NCI-H510A (cell line): ENCODE measurements at places on chromosomes 13 and 19.

DNA sequence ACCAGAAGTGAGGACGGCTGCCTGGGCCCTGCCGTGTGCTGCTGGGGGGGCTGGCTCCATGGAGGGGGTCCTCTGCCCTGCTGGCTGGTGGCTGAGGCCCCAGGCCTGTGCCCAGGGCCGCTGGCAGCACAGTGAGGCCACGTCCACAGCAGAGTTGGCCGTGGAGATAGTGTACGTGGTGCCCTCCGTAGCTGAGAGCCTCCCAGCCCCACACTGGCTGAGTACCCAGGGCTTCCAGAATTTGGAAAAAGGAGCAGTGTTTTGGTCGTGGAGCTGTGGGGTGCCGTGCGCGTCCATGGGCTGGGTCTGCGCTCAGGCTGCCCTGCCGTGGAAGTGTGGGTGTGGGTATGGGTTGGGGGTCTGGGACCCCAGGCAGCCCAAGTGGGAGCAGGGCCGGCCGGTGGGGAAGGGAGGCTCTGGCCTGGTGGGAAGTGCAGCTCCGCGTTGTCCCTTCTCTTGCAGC lies 5.9 kb downstream of the PTBP1 start:
- DNase-seq, result no peak

DNA sequence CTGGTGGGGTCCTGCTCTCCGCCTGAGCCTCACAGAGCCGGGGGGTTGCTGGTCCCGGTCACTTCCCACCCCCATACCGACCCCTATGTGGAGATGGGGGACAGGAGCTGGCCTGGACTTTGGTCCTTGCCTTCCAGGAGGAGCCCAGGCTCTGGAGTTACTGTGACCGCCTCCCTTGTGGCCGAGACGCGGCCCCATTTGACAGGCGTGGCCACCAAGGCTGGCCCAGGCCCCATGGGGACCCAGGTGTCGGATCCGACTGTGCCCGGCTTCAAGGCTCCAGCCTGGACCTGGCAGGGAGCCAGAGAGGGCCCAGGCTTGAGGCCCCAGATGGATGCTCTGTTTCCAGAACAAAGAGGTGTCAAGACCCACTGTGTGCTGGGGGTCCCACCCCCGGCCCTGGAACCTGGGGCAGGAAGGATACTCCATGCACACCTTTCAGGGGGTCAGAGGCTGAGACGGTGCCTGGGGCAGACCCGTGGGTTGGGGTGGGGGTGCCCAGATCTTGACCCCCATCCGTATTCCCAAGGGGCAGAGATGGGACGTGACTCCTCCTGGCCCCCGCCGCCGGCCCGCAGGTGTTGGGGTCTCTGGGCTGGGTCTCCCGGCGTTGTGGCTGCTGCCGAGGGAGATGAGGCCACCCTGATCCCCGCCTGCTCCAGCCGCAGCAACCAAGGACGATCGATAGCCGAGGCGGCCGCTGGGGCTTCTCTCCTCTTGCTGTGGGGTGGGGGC lies 47.8 kb upstream of the TCF3 start:
- no peak for DNase-seq

GRCh38 chr19:45878043-45878794 lies 7.7 kb downstream of the IRF2BP1 start:
- no peak for DNase-seq

- no peak for DNase-seq
These were observed 29.8 kb upstream of the TM9SF2 start for GRCh38 chr13:99471221-99472121.

DNA sequence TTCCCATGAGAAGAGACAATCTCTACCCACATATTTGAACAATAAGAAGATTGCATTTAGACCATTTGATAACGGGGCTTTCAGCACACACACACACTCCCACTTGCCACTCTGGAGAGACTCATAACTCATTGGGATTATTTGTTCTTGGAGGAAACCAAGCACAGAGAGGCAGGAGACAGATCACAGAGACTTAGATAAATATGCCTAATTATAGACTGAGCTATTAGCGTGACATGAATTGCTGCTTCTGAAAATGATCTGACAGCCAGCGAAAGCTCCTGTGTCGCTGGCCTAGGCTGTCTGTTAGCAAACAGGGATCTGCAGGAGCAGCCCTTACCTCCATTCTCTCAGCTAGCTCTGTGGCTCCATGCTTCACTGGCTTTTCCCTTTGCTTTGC lies 111.4 kb downstream of the CCNA1 start:
- peak; percentile 23 for DNase-seq

DNA sequence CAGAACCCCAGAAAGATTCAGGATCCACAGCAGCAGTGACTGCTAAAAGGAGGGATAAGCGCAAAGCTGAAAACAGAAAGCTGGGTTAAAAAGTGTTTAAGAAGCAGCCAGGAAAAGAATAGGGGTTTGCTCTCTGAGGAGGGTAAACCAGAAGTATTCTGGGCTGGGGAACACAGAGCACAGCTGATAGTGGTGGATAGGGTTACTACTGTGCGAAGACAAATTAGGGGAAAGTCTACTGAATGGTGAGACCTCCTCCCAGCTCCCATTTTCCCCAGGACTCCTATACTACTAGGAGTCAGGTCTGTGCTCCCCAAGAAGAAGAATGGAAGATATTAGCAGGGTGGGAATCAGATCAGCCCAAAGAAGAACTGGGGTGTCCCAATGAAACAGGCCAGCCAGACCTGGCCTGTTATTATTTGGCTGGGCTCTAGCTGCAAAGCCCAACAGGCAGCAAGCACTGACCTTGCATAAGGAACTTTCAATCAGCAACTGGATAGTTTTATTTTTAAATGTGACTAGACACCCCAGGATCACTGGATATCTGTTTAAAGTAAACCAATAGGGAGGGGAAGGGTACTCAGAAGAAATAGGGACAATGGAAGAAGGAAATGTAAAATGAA lies 43.5 kb upstream of the SERTM1 start:
- no peak for DNase-seq

GRCh38 chr13:27194895-27195764 lies 23.5 kb upstream of the USP12 start:
- no peak for DNase-seq

DNA sequence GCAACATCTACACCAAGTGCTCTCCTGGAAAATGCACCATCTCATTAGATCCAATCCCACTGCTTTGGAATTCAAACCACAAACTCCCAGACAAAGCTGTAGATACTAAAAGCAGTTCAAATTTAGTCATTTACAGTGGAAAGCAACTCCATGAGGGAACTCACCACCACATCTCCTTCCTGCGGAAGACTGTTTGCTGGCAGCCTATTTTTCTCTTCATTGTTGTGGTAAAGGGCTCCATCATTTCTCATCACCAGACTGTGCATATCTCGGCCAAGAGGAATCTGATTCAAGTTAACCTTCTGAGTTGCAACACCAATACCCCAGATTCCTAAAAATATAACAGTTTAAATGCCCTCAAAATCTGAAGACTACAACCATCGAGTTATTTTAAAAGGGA lies 8.4 kb downstream of the SPRYD7 start:
- DNase-seq, result no peak

- DNase-seq, result no peak
These were observed 6.5 kb upstream of the N4BP2L2 start for GRCh38 chr13:32545083-32545482.

- no peak for DNase-seq
These were observed 31.5 kb upstream of the ZNF766 start for GRCh38 chr19:52237771-52238400.
